ENCODE measurements at places on chromosomes 16 and 17. TPM values are rescaled to one million over a fixed set of nuclear protein-coding genes. Genes with fewer than 3 reads are reported as not detected.

DNA sequence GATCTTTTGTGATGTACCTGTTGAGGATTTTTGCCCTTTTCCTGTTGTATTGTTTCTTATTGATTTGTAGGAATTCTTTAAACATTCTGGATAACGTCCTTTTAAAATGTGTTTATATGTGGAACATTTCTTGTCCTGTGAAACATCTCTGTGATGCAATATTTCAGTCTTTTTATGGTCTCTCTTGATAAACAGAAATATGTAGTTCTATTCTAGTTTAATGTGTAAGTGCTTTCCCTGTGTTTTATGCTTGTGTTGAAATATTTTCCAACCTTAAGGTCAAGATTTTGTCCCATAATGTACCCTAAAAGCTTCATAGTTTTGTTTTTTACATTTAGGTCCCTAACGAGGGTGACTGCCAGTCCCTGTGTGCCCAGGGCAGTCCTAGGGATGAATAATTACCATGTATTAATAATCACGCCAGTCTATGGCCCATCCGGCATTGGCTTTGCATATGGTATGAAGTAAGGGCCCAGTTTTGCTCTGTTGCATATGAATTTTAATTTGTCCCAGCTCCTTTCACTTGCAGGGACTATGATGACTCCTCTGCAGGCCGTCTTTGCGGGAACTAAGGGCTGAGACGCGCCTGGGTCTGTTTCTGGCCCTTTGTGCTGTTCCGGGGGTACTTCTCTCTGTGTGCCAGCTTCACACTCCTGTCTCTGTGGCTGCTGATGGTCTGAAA, 44.2 kb downstream of the RPTOR start:
- DNase-seq = no peak

- DNase-seq = peak; percentile 34
These were observed 12.0 kb upstream of the CRK start for GRCh38 chr17:1467898-1468492.

- no peak for DNase-seq
These were observed 557 bp upstream of the CX3CL1 start for GRCh38 chr16:57371494-57372371.

Gene ATP2A3
- 37.8 TPM for total RNA-seq

Gene ZNF200
- 6.8 TPM for total RNA-seq

DNA sequence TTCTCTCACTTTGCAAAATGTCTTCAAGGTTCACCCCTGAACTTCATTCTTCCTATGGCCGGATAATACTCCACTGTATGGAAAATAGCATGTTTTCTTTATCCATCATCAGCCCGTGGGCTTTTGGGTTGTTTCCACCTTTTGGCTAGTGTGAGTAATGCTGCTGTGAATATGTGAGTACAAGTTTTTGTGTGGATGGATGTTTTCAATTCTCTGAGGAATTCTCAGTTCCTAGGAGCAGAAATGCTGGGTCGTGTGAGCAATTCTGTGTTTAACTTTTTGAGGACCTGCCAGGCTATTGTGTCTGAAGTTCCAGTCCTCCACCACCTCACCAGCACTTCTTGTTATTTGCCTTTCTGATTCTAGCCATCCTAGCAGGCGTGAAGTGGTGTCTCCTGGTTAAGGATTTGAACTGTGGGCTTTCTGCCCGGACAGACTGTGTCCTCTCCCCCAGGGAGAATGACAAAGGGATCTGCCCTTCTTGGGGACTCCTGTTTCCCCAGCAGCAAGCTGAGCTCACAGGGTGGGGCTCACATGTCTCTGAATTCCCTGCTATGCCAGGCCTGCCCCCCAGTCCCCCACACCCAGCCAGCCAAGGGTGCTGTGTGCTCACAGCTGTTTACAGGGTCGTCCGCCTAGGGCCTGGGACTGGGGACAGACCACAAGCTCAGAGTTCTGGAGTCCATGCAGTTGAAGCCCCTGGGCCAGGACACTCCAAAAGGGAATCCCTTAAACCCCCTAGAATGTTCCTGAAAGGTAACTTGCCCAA, 92.2 kb upstream of the CIBAR2 start:
- DNase-seq = no peak

GRCh38 chr16:16037970-16038369, 88.6 kb downstream of the ABCC1 start:
- DNase-seq = no peak

Gene KRTAP1-1
- total RNA-seq = not detected

DNA sequence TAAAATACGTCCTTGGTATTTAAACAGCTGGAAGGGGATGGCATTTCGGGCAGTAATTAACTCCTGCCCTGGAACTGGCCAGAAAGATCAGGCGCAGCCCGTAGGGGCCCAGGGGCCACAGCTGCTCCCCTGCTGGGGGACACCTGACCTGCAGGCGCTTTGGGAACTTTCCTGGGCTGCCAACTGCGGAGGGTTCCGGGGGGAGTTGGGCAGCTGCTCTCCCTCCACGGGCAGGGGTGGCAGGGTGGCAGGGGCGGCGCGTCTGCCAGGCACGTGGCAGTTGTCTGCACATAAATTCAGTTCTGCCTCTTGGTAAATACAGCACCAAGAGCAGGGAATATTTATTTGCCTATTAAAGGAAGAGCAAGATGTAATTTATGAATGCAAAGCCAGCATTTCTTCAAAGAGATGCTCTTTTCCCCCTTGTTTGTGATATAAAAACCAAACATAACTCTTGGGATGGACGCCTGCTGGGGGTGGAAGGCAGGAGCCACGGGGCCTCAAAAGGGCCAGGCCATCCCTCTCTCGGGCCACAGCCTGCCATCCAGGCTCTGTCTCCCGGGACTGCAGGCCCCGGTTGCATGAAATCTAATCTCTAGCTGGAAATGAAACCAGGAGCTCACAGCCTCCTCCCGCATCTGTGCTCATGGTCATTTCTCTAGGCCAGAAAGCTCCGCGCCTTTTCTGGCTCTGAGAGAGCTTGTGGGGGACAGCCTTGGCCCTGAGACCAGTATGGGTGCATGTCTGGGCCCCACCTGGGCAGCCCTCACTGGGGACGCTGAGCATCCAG, 29.9 kb upstream of the CHMP6 start:
- DNase-seq = no peak

Gene PRR15L
- 1.1 TPM for total RNA-seq

Gene GFOD2
- 29.5 TPM for total RNA-seq

GRCh38 chr17:77718669-77718961, 239.9 kb upstream of the TNRC6C start:
- DNase-seq = no peak

Gene PLA2G10
- 0.39 TPM for total RNA-seq

Gene LGALS3BP
- 86.9 TPM for total RNA-seq

GRCh38 chr16:56334761-56335160, 90.6 kb downstream of the AMFR start:
- no peak for DNase-seq

Gene ESRP2
- total RNA-seq = 55.0 TPM

GRCh38 chr17:6823011-6823442, 8.5 kb downstream of the TEKT1 start:
- DNase-seq = no peak

- no peak for DNase-seq
These were observed 8.6 kb downstream of the NLRC5 start for GRCh38 chr16:56997931-56998330.

Gene AANAT
- 0.57 TPM for total RNA-seq

DNA sequence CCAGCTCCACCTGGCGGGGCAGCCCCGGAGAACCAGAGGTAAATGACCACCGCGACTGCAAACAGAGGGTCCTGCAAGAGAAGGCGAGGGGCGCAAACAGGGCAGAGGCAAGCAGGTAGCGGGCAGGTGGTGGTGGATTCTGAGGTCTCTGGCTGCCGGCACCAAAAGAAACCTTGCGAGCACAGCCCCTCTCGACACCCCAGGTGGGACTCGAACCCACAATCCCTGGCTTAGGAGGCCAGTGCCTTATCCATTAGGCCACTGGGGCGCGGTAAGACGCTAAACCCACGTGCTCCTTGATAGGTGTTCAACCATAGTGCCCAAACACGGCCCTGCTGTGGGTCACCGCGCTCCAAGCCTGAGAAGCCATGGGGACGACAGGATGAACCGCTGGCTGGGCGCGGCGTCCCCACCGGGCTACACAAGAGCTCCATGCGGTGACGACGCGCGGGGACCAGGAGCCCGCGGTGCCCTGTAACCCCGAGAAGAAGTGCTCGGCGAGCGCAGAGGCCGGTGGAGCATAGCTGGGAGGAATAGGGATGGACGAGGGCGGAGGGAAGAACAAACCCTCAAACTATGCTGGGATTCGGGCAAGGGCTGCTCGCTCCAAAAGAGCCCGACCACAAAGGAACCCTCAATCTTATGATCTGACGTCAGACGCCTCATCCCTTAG, 12.4 kb downstream of the ATP5PD start:
- DNase-seq = peak; percentile 96

- no peak for DNase-seq
These were observed 35.6 kb downstream of the CCDC42 start for GRCh38 chr17:8709006-8709405.

GRCh38 chr17:20085283-20085845, 76.2 kb downstream of the SPECC1 start:
- no peak for DNase-seq

Data from WTC11 (cell line).